ENCODE measurements at places on chromosomes 3 and 15. TPM values are rescaled to one million over a fixed set of nuclear protein-coding genes. Genes with fewer than 3 reads are reported as not detected.

Gene COL7A1
- 15.0 TPM for total RNA-seq

Gene LRRC31
- total RNA-seq, result not detected

Gene ADAMTSL3
- total RNA-seq, result 13.2 TPM

Gene SERPINI2
- total RNA-seq, result not detected

Gene MYO5A
- total RNA-seq, result 15.3 TPM

- peaks cover 2% of the 10 kb centered on the region for H3K36me3 ChIP-seq
- no peak for DNase-seq
- H3K27me3 ChIP-seq, result peaks cover 10% of the 10 kb centered on the region
Observed at GRCh38 chr15:76140074-76140464, 80.3 kb downstream of the TMEM266 start.

DNA sequence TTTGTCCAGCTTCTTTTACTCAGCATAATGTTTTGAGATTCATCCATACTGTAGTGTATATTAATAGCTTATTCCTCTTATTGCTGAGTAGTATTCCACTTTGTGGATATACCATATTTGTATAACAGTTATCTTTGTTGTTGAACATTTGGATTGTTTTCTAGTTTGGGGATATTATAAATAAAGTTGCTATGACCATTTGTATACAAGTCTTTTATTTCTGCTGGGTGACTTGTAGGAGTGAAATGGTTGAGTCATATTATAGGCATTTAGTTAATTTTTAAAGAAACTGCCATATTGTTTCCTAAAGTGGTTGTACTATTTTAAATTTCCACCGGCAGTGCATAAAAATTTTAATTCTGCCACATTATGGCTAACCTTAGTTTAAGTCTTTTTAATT lies 53.4 kb downstream of the RPL39L start:
- no peak overlapping the region for H3K4me3 ChIP-seq
- H3K4me1 ChIP-seq, result peaks cover 2% of the 10 kb centered on the region
- peaks cover 10% of the 10 kb centered on the region for H3K36me3 ChIP-seq
- no peak for DNase-seq
- no peak overlapping the region for H3K27ac ChIP-seq
- H3K27me3 ChIP-seq, result no peaks in the 10 kb centered on the region

GRCh38 chr3:54341811-54342210 lies 219.5 kb downstream of the CACNA2D3 start:
- DNase-seq, result no peak
- H3K4me3 ChIP-seq, result no peak overlapping the region
- H3K36me3 ChIP-seq, result no peaks in the 10 kb centered on the region
- H3K27ac ChIP-seq, result no peak overlapping the region
- H3K4me1 ChIP-seq, result peaks cover 37% of the 10 kb centered on the region

GRCh38 chr15:85340321-85340665 lies 40.1 kb upstream of the AKAP13 start:
- DNase-seq, result no peak
- H3K27me3 ChIP-seq, result no peaks in the 10 kb centered on the region
- H3K36me3 ChIP-seq, result no peaks in the 10 kb centered on the region
- H3K4me1 ChIP-seq, result peaks cover 30% of the 10 kb centered on the region
- H3K4me3 ChIP-seq, result no peak overlapping the region
- no peak overlapping the region for H3K27ac ChIP-seq

GRCh38 chr3:168061332-168061996 lies 34.3 kb downstream of the GOLIM4 start:
- no peak overlapping the region for H3K4me3 ChIP-seq
- H3K27me3 ChIP-seq, result no peaks in the 10 kb centered on the region

GRCh38 chr3:152019508-152019907 lies 146.1 kb downstream of the SUCNR1 start:
- H3K4me3 ChIP-seq, result no peak overlapping the region
- H3K4me1 ChIP-seq, result peaks cover 7% of the 10 kb centered on the region
- no peak for DNase-seq

- H3K27ac ChIP-seq, result no peak overlapping the region
- H3K4me1 ChIP-seq, result no peaks in the 10 kb centered on the region
- H3K4me3 ChIP-seq, result no peak overlapping the region
- H3K27me3 ChIP-seq, result peaks cover 5% of the 10 kb centered on the region
Observed at GRCh38 chr3:32089476-32089875, 16.9 kb upstream of the GPD1L start.

DNA sequence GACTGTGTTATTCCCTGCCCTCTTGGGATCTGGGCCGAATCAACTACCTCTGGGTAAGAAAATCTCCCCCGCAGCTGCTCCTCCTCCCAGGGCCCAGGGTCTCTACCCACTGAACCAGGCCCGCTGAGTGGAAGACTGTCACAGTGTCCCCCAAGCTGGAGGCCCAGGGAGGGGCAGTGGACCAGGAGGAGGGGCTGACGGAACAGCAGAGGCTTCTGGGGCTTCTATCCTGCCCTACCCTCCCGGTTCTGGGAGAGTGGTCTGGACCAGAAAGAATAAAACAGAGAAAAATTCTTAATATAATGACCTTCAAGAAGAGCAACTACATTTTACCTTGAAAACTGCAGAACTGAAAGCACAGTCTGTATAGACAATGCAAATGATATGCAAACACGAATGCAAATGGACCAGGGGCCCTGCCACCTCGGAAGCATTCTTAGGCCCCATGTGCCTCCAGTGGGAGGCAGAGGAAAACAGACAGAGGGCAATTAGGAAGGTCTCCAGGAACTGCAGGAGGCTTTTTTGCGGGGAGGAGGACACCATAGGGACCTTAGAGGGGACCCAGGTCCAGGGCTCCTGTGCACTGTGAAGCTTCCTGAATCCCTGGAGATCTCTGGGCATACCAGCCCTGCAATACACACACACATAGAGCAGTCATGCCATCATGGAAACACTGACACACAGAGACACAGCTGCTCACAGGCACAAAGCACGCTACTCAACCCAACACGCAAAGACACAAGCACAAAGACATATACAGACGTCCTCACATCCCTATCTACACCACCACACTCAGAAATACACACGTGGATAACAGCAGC lies 12.3 kb downstream of the MEGF11 start:
- no peak for DNase-seq
- no peaks in the 10 kb centered on the region for H3K36me3 ChIP-seq
- H3K4me1 ChIP-seq, result no peaks in the 10 kb centered on the region
- no peak overlapping the region for H3K4me3 ChIP-seq
- no peak overlapping the region for H3K27ac ChIP-seq
- peaks cover 54% of the 10 kb centered on the region for H3K27me3 ChIP-seq

- H3K27me3 ChIP-seq, result peaks cover 61% of the 10 kb centered on the region
- no peak overlapping the region for H3K4me3 ChIP-seq
- no peak overlapping the region for H3K27ac ChIP-seq
- H3K36me3 ChIP-seq, result no peaks in the 10 kb centered on the region
Observed at GRCh38 chr3:157652366-157652765, 149.2 kb upstream of the VEPH1 start.

GRCh38 chr15:94346282-94346681 lies 114.9 kb downstream of the MCTP2 start:
- H3K27ac ChIP-seq, result no peak overlapping the region
- H3K36me3 ChIP-seq, result peaks cover 2% of the 10 kb centered on the region
- DNase-seq, result no peak

- H3K27ac ChIP-seq, result peak overlapping the region; percentile 75
- no peaks in the 10 kb centered on the region for H3K27me3 ChIP-seq
- H3K4me1 ChIP-seq, result peaks cover 38% of the 10 kb centered on the region
- no peak for DNase-seq
- H3K36me3 ChIP-seq, result peaks cover 6% of the 10 kb centered on the region
Observed at GRCh38 chr15:55660153-55660552, 72.0 kb upstream of the PYGO1 start.

DNA sequence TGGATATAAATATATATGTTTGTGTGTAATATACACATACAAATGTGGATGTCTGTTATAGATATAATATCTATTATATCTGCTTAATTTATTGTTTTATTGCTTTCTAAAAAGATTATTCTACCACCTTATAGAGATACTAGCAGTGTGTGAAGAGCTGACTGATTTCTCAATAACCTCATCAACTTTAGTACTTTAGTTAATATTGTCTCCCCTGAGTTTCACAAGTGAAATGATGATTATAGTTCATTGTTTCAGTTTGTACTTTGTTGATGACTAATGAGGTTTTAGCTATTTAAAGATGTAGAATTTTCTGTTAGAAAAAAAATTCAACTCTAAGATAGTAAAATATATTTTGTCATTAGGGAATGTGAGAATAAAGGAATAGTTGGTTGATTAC lies 11.4 kb downstream of the RSRC1 start:
- H3K36me3 ChIP-seq, result peaks cover 34% of the 10 kb centered on the region
- H3K4me3 ChIP-seq, result no peak overlapping the region
- H3K27ac ChIP-seq, result no peak overlapping the region
- H3K27me3 ChIP-seq, result no peaks in the 10 kb centered on the region

GRCh38 chr3:126952983-126953660 lies 29.8 kb upstream of the PLXNA1 start:
- H3K4me3 ChIP-seq, result no peak overlapping the region
- peaks cover 17% of the 10 kb centered on the region for H3K27me3 ChIP-seq
- no peaks in the 10 kb centered on the region for H3K4me1 ChIP-seq
- DNase-seq, result no peak
- H3K27ac ChIP-seq, result no peak overlapping the region
- H3K36me3 ChIP-seq, result peaks cover 5% of the 10 kb centered on the region

DNA sequence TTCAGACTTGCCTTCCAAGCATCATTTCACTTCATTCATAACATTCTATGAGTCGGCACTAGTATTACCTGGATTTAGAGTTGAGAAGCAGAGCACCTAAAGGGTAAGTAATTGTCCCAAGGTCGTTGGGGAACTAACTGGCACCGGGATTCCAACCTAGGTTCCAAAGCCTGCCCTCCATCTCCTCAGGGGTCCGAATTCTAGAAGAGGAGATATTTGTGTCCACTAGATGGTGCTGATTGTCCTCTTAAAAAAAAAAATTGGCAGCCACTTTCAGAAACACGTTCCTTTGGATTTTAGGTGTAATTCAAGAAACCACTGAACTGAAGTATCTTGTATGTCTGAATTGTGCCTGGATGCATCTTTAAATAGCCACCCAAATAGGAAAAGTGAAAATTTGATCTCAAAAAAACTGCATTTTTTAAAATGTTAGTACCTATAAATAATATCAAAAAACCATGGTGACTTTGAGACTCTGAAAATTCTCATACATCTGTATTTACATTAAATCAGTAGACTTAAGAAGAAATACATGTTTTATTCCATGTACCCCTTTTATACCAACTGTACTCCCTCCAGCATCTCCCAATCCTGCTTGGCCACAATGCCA lies 3.9 kb upstream of the FSIP1 start:
- H3K27me3 ChIP-seq, result no peaks in the 10 kb centered on the region
- no peak overlapping the region for H3K27ac ChIP-seq
- H3K36me3 ChIP-seq, result no peaks in the 10 kb centered on the region
- no peak for DNase-seq
- H3K4me3 ChIP-seq, result no peak overlapping the region

DNA sequence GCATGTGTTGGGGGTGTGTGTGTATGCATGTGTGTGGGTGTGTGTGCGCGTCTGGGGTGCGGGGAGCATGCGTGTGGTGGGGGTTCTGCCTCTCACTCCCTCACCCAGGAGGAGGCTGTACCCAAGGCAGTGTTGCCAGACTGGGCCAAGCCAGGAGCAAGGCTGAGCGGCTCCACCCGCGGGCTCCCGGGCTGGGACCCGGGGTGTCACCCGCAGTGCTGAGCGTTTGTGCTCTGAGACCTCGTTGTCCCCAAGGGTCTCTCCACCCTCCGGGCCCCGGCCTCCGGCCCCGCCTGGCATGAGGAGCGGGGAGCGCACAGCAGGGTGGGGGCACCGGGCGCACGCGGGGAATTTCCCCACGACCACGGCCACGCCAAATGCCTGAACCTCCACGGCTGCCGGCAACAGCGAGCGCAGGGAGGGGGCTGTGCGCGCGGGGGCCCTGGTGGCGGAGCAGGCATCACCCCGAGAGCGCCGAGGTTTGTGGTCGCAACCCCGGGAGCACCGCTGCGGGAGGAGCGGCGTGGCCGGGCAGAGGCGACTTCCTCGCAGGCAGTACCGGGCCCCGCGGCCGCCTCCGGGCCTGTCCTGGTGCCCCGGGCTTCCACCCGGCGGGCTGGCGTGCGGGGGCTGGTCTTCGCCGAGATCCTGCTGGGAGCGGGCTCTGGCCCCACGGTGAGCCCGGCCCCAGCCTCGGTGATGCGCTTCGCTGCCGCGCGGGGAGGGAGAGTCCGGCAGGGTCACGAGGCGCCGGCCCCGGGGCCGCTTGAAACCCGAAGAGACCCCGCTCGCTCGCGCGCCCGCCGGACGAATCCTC lies 7.4 kb upstream of the OCA2 start:
- peaks cover 10% of the 10 kb centered on the region for H3K4me1 ChIP-seq
- H3K36me3 ChIP-seq, result peaks cover 6% of the 10 kb centered on the region
- H3K27me3 ChIP-seq, result peaks cover 60% of the 10 kb centered on the region
- H3K27ac ChIP-seq, result no peak overlapping the region

DNA sequence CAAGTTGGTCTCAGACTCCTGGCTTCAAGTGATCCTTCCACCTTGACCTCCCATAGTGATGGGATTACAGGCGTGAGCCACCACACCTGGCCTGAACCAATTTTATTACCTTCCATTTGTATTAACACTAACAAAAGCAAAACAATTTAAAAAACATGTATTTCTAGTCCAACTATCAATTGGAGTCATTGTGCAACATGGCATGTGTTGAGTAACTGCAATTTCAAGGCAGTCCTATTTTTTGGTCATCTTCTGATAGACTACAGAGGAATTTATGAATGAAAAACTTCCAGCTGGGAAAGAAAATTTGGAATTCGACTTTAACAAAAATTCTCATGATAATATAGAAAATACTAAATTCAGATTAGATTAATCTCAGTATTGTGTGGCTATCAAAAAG lies 16.8 kb downstream of the SPTSSB start:
- no peaks in the 10 kb centered on the region for H3K36me3 ChIP-seq
- H3K27me3 ChIP-seq, result no peaks in the 10 kb centered on the region
- H3K4me1 ChIP-seq, result peaks cover 4% of the 10 kb centered on the region
